ENCODE measurements at places on chromosomes 12 and 14.

- no peak for DNase-seq
Measured at GRCh38 chr12:58901664-58902063, 18.6 kb downstream of the LRIG3 start.

- DNase-seq: peak; percentile 81
Measured at GRCh38 chr12:71045781-71046180, 112.0 kb downstream of the TSPAN8 start.

DNA sequence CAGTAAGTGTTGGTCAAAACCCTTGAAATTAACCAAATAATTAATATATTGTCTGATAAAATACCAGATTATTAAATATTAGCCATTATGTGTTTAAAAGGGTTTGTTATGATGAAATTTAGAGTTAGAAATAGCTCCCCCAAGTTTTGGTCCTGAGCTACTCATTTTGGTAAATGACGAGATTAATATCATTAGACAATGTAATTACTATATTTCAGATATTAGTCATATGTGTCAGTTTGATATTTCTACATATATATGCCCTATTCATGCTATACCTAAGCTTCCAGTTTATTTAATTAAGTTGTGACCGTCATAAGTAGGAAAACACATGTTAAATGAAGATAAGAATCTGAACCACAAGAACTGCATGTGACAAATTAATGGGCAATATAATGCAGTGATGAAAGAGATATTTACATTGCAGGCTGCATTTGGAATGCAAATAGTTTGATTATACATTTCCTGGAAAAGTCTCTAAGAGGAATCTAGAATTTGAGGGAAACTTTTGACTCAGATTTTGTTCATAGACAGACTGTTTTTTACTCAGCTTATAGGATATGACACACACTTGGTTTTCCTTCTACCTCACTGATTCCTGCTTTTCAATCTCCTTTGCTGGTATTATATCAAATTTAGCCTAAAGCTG, 70.5 kb downstream of the TBC1D30 start:
- DNase-seq: peak; percentile 79

DNA sequence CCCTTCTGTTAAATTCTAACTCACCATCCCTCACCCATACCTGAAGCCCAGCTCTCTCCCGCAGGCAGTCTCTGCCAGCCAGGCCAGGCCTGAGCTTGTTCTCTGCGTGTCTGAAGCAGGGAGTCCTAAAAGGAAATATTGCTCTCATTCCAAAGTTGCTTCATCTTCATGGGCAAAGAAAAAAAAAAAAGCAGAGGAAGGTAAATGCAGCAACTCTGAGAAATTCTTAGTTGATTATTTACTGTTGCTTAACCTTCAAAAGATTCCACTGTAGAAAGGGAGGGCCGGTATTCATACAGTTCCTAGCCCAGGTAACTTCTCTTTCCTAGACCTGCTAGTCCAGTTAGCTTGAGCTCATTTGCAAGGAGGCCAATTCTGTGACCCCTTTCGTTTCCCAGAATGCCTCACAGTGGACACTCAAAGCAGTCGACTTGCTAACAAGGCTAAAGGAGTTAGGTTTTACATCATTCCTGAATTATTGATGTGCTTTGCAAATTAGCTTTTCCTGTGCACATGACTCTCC, 193.5 kb upstream of the EEA1 start:
- no peak for DNase-seq

GRCh38 chr14:44361083-44361482, 146.0 kb downstream of the FSCB start:
- DNase-seq: no peak

GRCh38 chr14:104717646-104718045, 6.4 kb upstream of the ADSS1 start:
- DNase-seq: no peak

GRCh38 chr12:104340925-104341611, 37.5 kb downstream of the EID3 start:
- no peak for DNase-seq

DNA sequence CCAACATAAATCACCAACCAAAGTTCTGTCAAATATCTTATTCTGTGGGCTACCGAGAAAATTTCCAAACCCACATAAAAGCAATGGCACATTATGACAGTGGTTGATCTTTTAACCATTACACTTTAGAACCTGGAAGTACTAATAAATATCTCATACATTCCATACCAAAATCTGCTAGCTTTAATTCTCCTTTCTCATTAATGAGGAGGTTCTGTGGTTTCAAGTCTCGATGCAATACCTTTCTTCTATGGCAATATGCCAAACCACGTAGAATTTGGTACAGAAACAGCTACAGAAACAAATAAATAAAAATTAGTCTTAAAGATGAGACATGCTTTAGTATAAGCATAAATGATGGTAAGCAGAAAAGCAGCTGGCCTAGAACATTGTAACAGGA, 100.7 kb downstream of the ELK3 start:
- DNase-seq: peak; percentile 70

DNA sequence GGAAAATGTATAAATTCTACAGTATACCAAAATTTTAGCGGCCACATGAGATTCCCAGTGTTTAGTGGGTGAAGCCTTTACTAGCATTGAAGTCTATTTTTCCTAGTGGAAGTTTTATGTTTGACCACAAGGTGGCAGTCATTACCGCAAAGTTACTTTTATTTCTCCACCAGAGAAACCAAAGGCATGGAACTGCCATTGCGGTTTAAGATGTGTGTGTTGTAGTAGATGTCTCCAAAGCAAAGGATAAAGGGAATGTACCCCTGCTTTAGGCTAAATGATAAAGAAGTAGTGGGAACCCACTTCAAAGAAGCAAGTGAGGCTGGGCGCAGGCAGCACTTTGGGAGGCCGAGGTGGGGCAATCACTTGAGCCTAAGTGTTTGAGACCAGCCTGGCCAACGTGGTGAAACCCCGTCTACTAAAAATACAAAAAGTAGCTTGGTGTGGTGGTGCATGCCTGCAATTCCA, 140.5 kb downstream of the PRKCH start:
- DNase-seq: peak; percentile 78

DNA sequence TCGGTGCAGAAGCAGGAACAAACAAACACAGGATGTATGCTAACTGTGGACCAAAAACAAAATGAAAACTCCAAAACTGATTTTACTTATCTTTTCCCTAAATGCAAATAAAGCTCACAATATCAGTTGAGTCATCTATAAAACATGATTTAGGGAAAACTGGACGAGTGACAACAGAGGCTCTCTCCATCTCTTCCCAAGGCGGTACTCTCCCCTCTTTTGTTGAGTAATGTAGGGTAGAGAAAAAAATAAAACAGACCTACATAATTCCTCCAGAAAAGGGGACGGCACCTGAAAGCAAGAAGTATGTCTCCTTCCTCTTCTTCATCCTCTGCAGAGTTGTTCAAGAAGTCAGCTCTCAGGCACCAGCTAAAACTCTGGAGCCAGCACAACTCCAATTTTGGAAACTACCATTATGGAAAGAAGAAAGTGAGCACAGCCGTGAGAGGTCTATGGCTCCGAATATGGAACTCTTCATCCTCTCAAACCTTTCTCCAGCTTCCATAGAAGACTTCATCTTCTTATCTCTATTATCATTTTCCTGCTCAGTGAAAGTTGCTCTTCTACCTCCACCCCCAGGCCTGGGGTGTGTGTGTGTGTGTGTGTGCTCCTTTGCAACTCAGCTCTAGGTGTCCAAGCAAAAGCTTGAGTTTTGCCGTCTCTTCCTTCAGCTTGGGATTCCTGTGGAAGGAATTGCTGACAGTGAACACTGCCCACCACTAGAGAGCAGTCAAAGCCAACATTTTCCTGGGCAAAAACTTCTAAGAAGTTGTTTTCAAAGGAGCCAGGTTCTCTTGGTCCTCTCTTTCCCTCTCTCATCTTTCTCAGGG, 155.4 kb downstream of the DIO2 start:
- DNase-seq: peak; percentile 52

DNA sequence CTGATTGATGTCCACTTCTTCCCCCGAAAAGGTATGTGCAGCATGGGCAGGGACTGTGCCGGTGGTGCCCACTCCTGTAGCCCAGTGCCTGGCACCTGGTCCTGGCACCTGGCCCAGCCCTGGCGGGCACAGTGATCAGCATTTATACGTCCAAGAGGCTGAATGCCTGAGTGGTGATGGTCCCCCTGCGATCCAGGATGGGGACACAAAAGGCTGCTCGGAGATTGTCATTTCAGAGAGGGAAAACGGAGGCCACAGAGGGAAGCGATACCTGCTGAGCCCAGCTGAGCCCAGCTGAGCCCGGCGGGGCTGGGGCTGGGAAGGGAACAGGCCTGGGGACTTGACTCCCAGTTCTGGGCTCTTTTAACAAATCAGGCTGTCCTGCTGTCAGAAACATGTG, 55.8 kb downstream of the PRIMA1 start:
- DNase-seq: no peak

DNA sequence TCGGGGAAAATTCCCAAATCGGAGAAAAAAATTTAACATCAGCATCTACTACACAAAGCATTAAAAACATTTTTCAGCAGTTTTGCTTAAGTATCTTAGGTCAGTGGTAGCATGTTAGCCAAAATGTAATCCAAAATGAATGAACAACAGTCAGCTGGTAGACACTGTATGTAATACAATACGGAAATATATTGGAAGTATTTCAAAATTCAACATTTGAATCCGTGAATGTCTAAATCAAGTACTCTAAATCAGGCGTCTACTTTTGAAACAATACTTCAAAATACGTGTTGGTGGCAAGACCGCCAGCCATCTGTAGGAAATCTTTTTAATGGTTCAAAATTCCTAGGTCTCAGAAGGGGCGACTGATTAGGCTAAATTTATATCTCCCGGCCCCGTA, 1.1 kb downstream of the SCAF11 start:
- DNase-seq: no peak

DNA sequence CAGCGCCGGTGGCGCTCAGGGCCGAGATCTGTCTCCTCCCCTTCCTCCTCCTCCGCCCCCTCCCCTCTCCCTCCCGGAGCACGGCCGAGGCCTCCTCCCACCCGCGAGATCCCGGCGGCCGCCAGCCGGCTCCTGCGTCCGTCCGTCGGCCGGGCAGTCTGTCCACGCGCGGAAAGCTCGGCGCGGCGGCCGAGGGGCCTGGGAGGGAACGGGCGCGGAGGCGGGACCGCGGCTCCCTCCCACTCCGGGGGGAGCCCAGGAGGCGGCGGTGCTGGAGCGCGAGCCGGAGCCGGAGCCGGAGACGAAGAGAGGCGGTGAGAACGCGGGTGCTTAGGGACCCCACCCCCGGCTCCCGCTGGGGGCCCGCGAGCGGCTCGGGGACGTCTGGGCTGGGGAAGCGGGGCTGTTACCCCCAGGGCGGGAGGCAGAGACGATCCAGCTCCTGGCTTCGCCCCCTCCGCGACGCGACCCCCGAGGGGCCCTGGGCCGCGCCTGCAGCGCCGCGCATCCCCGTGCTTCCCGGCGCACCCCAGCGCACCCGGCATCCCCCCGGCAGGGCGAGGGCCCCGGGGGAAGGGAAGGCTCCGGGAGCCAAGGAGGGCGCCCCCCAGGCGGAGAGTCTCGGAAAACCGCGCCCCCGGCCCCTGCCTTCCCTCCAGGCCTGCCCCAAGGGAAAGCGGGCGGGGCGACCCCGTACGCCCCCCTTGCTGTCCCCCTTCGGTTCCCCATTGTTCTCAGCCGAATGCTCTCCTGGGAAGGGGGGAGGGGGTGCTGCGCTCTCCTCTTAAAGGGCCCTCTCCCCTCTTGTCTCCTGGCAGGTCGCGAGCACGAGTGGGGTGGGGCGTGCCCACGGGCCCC, at the start of gene DTX1:
DTX1 (plus strand) TSS at position 100 of the 858 bp plus-strand sequence. CDS start 1,463 bp downstream, outside the sequence.
- DNase-seq: no peak

DNA sequence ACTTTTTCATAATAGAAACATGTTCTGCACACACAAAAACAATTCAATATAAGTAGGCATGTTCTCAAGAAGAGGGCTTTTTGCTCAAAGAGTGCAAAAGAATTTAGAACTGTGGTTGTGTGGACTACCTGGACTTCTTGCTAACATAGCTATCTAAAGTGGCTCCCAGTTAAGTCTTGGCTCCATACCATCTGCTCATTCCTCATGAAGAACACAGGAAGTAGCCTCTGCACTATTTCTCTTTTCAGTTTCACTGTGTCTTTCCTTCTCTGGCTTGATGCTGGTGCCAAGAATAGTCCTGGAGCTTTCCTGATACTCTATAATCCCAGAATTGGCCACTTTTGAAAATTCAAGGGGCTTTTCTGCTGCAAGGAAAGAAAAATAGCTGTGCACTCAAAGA, 127.4 kb downstream of the CCER1 start:
- no peak for DNase-seq

- DNase-seq: peak; percentile 57
Measured at GRCh38 chr12:26823390-26823789, 9.6 kb downstream of the ITPR2 start.

- no peak for DNase-seq
Measured at GRCh38 chr14:100541621-100542560, 45.3 kb downstream of the BEGAIN start.

GRCh38 chr14:74217672-74218448, 21.4 kb upstream of the VSX2 start:
- peak; percentile 43 for DNase-seq

GRCh38 chr12:65944637-65945036, 120.4 kb downstream of the HMGA2 start:
- no peak for DNase-seq

GRCh38 chr12:22533155-22533554, 11.2 kb downstream of the C2CD5 start:
- DNase-seq: no peak

- no peak for DNase-seq
Measured at GRCh38 chr12:89523843-89524540, 604 bp downstream of the GALNT4 start.

DNA sequence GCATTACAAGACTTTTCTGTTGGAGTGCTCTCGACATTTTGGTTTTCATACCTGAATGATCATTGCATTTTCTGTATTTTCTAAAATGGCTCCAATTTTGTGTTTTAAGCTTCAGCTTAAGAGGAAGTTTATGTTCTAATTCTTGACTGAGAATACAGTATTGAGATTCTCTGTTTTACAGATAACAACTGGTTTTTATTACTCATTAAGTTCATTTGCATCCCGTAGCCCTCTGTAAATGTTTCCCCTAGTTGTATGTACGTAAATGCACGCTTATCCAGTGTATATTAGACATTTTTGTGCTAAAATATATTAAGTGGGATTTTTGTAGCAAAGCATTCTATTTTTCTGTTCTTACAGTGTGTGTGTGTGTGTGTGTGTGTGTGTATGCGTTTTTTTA, 33.1 kb downstream of the CPSF6 start:
- no peak for DNase-seq

DNA sequence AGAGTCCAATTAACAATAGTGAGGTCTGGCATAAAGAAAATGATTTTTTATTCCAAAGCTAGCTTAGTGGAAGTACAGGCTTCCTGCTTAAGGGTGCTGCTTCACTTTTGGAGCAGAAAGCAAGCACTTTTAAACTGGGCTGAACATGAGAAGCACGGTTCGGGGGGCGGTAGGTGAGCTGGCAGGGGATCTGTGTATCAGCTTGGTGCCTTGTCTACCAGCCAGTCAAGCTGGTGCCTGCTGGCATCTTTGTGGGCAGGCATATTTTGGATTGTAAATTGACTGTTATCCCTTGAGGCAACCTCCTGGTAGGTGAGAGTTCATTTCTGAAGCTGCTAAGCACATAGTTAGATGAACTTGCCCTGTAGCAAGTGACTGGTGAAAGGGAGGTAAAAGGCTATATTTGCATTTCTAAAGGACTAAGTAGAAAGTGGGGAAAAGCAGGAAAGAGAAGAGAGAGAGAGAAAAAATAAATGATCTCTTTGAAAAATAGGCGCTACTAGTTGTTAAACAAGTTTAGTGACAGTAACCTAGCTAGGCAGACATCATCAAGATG, 121.1 kb upstream of the SYT10 start:
- DNase-seq: no peak

- DNase-seq: no peak
Measured at GRCh38 chr12:10170216-10170615, 1.7 kb downstream of the OLR1 start.

- no peak for DNase-seq
Measured at GRCh38 chr12:102510463-102510862, 30.1 kb upstream of the IGF1 start.

All from fibroblast of skin of abdomen (primary cell).